ENCODE measurements at places on chromosomes 11 and 22.

DNA sequence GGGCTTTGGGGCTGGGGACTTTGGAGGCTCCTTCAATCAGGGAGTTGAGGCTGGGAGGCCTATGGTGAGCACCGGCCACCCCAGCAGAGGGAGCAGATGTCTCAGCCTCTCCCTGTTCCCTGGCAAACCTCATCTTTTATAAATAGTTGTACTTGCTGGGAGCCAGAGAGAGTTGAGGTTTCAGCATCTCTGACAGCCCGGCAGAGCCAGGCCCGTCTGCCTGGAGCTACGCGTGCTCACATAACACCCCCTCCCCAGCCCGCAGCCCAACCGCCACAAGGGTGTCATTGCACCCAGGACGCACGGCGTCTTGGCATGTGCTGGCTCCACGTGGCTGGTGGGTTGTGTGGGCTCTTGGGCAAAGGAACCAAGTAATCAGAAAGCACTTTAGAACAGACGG lies 127.1 kb downstream of the CHST1 start:
- DNase-seq: no peak

GRCh38 chr11:65774525-65775306 lies 6.1 kb downstream of the AP5B1 start:
- DNase-seq: no peak

- DNase-seq: no peak
Observed at GRCh38 chr22:39332441-39333064, 13.1 kb upstream of the RPL3 start.

- DNase-seq: no peak
Observed at GRCh38 chr22:44885806-44886360, 123.9 kb downstream of the PHF21B start.

GRCh38 chr11:119473901-119474681 lies 51.1 kb upstream of the THY1 start:
- no peak for DNase-seq

GRCh38 chr22:42493393-42493792 lies 26.2 kb downstream of the RRP7A start:
- DNase-seq: no peak

- DNase-seq: no peak
Observed at GRCh38 chr11:71078482-71078881, 173.9 kb downstream of the SHANK2 start.

GRCh38 chr22:50600538-50600937 lies at the start of gene MAPK8IP2:
MAPK8IP2 (plus strand) TSS chr22:50600793; CDS start chr22:50600819, 26 bp downstream.
- no peak for DNase-seq

- DNase-seq: no peak
Observed at GRCh38 chr11:69137151-69137844, 18.4 kb upstream of the SMIM38 start.

DNA sequence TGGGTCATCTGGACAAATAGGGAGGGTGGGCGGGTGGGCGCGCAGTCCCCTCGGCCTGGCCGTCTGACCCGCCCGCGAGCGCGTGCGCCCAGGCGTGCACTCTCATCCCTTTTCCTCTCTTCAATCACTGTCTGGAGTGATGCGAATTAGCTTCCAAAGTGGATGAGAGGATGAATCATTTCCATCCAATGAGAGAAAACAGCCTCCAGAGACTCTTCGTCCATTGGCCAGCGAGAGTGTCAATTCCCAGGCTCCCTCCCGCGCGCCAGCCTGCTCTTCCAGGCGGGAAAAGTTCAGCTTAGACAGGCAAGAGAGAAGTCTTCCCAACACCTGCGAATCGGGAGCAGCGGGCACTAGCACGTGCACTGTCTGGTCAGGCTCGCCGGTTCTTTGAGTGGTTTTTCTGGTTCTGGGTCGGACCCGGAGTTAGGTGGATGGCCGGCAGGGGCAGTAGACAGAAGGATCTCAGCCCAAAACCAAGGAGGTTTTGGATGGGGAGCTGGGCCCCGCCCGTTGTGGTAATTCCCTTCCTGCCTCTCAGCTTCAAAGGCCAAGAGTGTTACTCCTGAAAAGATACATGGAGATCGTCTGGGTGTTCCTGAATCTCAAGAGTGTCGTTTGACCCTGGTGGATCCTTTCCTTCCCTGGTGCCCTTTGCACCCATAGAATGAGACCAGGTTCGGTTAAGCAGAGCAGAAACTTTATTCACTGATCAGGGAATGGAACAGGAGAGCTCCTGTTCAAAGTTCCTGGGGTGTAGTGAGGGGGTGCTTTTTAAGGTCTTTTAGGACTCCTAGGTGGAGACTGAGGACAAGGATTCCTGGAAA lies 33.4 kb upstream of the GLYATL1 start:
- peak; percentile 79 for DNase-seq

GRCh38 chr11:17781221-17781620 lies 46.6 kb downstream of the KCNC1 start:
- no peak for DNase-seq

GRCh38 chr11:102252339-102252891 lies 64.9 kb upstream of the BIRC3 start:
- peak; percentile 57 for DNase-seq

DNA sequence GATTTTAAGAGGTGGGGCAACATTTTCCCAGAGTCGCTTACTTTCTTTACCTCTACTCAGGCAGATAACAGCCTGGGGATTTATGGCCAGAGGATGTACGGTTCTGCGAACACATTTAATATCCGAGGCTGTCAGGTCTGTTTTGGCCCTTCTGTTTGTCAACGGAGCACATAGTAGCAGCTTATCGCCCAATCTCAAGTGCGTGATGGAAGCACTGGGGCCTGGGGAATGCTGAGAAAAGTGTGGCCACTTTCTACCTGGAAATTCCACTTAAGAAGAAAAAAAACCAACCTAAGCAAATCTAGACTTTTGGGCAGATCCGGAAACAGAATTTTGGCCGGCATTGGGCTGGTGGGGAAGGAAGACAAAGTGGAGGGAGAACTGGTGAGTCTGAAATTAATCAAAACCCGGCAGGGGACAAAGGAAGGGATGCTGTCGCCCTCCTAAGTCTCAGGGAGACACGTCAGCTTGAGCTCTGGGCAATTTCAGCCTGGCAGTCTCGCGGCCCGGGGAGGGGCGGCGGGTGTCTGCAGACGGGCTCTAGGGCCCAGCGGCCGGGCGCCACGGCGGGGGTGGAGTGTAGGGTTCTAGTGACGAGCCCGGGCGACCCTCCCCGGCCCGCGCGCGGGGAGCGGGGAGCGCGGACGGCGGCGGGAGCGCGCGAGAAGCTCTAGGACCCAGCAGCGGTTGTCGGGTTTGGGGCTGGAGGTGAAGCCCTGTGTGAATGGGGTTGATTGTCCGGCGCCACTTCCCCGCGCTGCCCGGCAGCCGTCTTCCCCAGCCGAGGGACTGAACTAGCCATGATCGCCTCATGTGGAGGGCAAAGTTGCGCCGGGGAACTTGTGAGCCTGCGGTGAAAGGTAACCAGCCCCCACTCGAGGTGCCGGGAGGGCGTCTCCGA lies at the start of gene AMOTL1:
Gene AMOTL1, plus strand, starts transcription at position 656 of the 901 bp plus-strand sequence. Its CDS starts 156 bp downstream, at position 812.
- peak; percentile 85 for DNase-seq

DNA sequence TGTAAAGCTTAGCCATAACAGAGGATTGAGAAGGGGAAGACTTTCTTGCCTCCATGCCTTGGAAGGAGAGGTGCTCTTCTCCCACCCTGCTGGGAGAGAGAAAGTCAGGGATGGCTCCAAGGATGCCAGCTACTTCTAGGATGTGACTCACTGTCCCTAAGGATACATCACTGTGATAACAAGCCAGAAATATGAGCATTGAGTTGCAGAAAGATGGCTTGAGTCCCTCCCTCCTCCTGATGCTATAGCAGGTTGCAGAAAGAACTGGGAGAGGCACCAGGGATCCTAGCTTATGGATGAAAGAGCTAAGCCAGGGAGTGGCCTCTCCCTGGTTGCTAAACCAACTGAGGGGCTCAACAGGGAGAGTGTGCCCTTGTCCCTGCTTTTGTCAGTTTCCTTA lies 27.8 kb upstream of the FJX1 start:
- DNase-seq: no peak

GRCh38 chr11:115471367-115471766 lies 32.8 kb downstream of the CADM1 start:
- no peak for DNase-seq

GRCh38 chr11:69411257-69411924 lies 70.1 kb upstream of the LINC01488 start:
- no peak for DNase-seq

DNA sequence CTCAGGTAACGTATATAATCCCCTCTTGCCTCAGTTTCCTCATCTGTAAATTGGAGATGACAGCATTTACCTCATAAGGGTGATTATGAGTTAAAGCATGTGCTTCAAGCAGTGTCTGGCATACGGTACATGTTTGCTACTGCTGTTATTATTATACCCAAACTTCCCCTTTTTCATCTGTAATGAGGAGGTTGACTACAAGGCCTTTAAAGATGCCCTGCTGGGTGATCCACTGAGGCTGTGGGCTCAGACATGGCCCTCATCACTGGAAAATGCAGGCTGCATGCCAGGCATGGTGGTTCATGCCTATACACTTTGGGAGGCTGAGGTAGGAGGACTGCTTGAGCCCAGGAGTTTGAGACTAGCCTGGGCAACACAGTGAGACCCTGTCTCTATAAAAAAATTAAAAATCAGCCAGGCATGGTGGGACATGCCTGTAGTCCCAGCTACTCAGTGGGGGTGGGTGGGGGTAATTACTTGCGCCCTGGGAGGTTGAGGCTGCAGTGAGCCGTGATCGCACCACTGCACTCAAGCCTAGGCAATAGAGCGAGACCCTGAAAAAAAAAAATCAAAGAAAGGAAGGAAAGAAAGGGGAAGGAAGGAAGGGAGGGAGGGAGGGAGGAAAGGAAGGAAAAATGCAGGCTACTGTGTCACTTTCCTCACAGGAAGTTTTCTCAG lies 4.3 kb downstream of the PIK3IP1 start:
- no peak for DNase-seq

DNA sequence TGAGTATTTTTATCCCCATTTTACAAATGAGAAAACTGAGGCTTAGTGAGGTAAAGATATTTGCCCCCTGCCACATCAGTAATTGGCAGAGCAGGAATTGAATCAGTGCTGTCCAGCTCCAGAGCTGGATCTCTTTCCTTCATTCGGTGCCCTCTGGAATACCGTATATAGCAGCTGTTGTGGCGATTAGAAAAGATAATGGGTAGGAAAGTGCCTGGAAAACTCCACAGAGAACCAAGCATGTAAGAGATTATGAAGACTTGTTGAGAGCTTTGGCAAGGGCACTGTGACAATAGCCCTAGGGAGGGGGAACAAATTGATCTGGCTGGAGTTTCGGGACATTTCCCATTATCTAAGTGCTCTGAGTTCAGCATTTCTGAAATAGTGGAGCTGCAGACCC lies 82.5 kb upstream of the TEAD1 start:
- no peak for DNase-seq
